Ovary (tissue), 10 donors: ENCODE measurements at places on chromosomes 13 and 19.

DNA sequence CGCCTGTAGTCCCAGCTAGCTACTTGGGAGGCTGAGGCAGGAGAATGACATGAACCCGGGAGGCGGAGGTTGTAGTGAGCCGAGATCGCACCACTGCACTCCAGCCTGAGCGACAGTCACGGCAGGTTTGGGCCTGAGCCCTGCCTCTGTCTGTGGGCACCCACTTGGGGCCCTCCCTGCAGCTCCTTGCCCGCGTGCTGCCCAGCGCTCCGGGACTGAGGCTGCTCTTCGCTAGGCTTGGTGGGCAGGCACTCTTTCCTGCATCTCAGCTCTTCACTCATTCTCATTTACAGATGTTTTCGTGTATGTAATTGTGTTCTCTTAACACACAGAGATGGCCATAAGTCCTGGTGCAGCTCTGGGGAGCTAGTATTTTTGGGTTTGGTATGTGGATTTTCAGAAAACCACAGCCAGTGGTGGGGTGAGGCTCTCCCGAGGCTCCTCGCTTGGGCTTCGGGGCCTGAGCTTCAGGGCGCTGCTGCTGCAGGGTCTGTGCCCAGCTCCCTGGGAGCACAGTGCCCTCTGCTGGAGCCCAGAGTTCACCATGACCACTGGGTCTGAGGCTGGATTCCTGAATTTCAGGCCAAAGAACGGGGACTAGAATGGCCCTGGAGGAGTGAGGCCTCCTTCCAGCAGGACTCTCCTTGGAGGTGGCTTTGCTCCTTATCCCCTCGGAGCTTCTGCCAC lies 15.2 kb downstream of the UPF1 start:
- DNase-seq = peak; percentile 84

- no peak for DNase-seq
These were observed 18.1 kb upstream of the GTF3A start for GRCh38 chr13:27406178-27406939.

DNA sequence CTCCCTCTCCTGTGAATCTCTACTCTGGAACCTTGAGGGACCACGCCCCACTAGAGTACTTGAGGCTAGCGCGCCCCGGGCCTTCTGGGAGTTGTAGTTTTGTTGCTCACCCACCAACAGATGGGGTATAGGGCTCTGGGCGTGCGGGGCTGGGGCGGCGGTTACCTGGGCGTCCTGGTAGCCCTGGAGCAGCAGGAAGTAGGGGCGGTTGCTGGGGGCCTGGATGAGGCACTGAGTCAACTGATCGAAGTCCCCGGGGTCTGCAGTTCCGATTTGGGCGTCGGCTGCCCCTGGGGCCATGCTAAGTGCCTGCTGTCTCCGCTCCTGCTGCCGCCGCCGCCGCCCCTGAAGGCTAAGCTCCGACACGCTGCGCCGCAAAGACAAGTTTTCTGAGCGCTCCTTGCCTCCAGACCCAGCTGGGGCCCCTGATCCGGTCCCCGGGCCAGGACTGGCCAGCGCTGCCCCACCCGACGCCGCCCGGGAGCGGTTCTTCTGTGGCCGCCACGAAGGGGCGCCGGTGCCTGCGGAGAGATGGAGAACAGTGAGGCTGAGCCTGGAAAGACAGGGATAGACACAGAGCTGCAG lies 5.3 kb downstream of the RASIP1 start:
- DNase-seq = no peak

DNA sequence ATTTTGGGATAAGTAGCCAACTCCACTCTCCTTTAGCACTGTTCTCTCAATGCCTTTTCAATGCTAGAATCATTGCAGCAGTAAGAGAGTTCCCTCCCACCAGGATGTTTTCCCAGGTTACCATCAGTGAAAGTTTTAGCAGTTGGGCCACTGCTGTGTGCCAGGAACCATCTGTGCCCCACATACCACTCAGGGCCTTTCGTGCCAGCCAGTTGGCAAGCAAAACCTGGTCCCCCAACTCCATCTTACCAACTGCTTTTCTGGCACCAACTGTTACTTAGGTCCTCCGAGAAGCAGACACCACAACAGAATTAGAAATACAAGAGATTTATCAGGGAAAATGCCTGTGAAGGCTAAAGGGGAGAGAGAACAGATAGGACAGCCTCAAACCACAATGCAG lies 533.4 kb upstream of the NBEA start:
- no peak for DNase-seq

GRCh38 chr19:12162882-12163806 lies at the start of gene ZNF136:
Gene ZNF136, plus strand, starts transcription at chr19:12163096. Its CDS starts 108 bp downstream, at chr19:12163204.
- peak; percentile 90 for DNase-seq

GRCh38 chr19:5228932-5229777 lies 111.5 kb downstream of the PTPRS start:
- DNase-seq = peak; percentile 57

DNA sequence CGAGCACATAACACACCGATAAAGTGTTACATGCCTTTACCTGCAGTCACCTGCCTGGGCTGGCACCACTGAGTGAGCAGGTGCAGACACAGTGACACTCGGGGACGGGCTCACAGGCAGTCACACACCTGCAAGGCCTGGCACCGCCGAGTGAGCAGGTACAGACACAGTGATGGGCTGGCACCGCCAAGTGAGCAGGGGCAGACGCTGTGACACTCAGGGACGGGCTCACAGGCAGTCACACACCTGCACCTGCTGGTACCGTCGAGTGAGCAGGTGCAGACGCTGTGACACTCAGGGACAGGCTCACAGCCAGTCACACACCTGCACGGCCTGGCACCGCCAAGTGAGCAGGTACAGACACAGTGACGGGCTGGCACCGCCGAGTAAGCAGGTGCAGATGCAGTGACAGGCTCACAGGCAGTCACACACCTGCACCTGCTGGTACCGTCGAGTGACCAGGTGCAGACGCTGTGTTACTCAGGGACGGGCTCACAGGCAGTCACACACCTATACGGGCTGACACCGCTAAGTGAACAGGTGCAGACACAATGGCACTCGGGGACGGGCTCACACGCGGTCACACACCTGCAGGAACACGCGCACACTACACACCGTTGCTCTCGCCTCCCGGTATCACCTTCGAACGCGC lies 470 bp downstream of the ZNF835 start:
- DNase-seq = peak; percentile 38

GRCh38 chr19:13163609-13164342 lies 13.6 kb downstream of the IER2 start:
- peak; percentile 78 for DNase-seq

DNA sequence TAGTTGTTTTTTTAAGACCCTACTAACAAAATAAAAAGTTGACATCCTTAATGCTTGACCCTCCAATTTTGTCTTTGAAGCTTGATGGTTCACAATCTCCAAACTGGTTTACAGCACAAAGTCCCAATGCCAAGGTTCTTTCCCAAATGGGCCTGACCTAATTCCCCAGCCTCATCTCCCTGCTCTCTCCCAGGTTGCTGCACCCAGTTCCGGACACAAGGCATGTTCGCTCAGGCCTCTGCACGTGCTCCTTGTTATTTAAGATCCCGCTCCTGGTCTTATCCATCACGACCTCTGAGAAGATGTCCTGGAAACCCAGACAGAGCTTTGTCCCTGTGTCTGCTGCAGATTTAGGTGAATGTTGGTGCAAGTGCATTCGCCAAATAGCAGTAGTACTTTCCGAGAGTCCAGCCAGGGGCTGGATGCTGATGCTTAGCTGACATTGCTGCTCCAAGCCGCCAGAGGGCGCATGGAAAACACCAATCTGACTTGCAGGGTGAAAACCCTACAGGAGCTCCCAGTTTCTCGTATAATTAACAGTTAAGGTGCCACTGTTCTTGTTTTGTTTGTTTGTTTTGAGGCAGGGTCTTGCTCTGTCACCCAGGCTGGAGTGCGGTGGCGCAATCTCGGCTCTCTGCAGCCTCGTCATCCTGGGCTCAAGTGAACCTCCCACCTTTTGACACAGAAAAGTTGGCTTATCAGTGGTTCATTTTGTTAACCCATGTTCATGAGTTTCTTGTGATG lies 18.5 kb downstream of the LYPD3 start:
- peak; percentile 85 for DNase-seq

- no peak for DNase-seq
These were observed 1692.0 kb downstream of the SLITRK5 start for GRCh38 chr13:89363144-89363543.
